ENCODE measurements at places on chromosomes 5 and 9. TPM values are rescaled to one million over a fixed set of nuclear protein-coding genes. Genes with fewer than 3 reads are reported as not detected.
A peak's percentile ranks its signal among the peaks of the same experiment; 100 is the strongest.

The TLX3 gene
- not detected for total RNA-seq

The CAPSL gene
- not detected for total RNA-seq

The LCN6 gene
- total RNA-seq: not detected

The POLR1E gene
- 13.6 TPM for total RNA-seq

The CAVIN4 gene
- 1.0 TPM for total RNA-seq

The MPDZ gene
- 43.3 TPM for total RNA-seq

The CLTB gene
- total RNA-seq: 139 TPM

The C9orf50 gene
- not detected for total RNA-seq

The LAMC3 gene
- 12.4 TPM for total RNA-seq

The NKD2 gene
- total RNA-seq: 2.0 TPM

The CNTFR gene
- 2.1 TPM for total RNA-seq

The CMYA5 gene
- total RNA-seq: 3.5 TPM

The KIF2A gene
- 60.5 TPM for total RNA-seq

GRCh38 chr9:105044518-105044917 is 116.6 kb upstream of the ABCA1 start:
- no peak for DNase-seq

DNA sequence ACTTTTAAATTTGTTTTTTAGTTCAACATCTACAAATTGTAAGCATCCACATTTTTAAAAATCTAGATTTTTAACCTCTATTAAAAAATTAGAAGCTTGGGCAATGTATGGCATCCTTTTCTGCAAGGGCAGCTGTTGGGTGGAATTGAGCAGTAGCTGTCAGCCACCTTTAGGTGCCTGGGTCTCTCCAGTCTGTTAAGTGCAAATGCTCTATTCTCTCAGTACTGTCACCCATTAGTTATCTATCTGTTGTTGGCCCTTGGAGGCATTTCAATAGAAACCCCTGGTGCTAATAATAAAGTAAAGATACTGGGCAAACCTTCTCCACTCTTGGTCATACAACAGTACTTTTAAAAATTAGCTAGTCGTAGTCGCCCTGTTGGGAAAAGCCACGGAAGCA is 63.6 kb downstream of the PIP5K1B start:
- DNase-seq: no peak

GRCh38 chr5:72166070-72166979 is 59.0 kb downstream of the MAP1B start:
- peak; percentile 58 for DNase-seq

- no peak for DNase-seq
These were observed 296.9 kb downstream of the TLE4 start for GRCh38 chr9:79868567-79869189.

- no peak for DNase-seq
These were observed 20.6 kb upstream of the HAND1 start for GRCh38 chr5:154498591-154498990.

DNA sequence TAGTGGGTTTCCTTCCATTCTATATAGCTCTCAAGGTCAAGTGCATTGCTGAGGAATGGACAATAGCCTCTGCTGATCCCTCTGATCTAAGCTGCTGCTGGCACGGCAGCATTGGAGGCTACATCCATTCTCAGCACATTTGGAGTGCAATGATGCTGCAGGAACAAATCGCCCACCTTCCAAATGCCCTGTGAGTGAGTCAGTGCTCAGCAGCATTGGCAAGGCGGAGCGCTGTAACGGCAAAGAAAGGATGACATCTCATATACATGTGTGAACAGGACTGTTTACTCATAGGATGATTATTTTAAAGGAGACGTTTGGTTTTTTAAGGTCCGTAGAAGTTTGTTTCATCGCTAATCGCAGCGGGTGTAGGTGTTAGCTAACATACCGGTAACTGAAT is 408.7 kb downstream of the ARHGEF28 start:
- DNase-seq: no peak

GRCh38 chr5:123422433-123423277 is 548 bp downstream of the CEP120 start:
- peak; percentile 20 for DNase-seq

GRCh38 chr5:72372331-72372730 is 52.2 kb downstream of the PTCD2 start:
- no peak for DNase-seq

- DNase-seq: no peak
These were observed 377.5 kb downstream of the MED10 start for GRCh38 chr5:6000867-6001266.

DNA sequence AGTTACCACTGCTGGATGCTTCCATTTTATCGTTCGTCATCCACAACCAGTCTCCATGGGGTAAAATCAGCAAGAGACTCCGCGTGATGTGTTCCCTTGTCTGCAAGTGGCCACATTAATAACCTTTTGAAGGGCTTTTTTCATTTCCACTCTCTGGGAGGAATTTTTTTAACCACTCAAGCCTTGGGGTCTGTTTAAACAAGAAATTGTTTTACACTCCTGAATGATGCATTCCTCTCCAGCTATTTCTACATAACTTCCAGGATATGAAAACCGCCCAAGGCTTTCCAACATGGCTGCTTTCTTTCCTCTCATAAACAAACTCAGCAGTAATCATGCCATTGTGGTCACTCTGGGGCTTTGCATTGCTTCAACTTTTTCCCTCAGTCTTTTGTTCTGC is 217.2 kb upstream of the DAPK1 start:
- DNase-seq: no peak

DNA sequence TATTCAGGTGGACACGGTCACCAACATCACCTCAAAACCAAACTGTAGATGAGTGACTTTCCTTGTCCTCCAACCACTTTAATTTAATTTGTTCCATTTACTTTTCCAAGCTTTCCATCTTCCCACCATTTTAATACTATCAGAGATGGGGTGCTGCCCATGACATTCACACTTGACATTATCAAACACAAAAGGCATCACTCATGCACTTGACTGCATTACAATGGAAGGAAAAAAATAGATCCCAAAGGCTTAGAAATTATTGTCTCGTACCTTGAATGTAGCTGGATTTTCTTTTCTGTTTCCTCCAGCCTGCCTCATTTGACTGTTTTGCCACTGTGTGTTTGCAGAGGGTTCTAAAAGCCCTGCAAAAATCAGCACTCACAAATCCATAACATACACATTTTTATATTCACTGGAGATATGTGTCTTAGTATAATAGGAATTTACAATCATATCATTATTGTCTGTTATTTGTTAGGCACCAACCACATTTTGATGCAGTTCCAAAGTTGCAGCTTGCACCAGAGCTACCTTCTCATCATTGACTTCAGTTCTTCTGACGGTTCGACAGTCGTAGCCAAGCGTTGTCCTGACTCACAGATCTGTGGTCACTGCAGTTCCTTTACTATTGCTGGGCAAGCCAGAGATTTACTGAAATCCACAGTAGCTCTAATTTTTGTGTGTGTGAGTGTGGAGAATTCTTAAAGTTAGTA is 712.3 kb upstream of the WWC1 start:
- no peak for DNase-seq

DNA sequence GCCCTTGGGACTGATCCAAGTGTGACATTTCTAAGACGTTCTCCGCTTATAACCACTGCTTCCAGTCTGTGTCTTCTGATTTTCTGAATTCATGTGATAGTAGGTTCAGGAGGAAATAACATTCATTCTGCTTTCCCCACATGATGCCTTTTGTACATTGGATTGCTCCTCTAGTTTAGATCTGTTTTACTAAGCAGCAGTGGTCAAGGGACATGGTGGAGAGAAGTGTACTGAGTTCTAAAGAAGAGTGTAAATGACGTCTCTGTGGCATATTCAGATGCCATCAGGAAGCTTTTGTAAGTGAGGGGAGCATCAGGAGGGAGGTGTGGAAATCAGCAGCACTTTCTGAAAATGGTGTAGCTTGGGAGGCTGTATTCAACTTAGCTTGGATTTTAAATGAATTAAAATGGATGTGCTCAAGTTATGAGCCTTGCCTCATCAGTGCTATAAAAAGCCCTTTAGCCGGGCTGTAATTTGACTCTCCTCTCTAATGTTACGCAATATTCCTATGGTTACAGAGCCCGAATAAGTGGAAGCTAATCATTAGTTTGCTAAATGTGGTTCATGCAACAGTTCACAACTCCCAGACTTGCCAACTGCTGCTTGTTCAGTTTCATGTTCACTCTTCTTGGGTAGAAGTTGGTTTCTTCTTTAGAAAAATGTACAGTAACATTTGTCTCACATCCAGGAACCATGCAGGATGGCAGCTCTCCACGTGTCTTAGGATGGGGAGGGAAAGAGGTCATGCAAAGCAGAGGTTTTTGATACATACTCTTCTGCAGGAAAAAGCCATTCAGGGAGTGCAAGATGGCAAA is 281.3 kb downstream of the ARHGAP26 start:
- peak; percentile 65 for DNase-seq

DNA sequence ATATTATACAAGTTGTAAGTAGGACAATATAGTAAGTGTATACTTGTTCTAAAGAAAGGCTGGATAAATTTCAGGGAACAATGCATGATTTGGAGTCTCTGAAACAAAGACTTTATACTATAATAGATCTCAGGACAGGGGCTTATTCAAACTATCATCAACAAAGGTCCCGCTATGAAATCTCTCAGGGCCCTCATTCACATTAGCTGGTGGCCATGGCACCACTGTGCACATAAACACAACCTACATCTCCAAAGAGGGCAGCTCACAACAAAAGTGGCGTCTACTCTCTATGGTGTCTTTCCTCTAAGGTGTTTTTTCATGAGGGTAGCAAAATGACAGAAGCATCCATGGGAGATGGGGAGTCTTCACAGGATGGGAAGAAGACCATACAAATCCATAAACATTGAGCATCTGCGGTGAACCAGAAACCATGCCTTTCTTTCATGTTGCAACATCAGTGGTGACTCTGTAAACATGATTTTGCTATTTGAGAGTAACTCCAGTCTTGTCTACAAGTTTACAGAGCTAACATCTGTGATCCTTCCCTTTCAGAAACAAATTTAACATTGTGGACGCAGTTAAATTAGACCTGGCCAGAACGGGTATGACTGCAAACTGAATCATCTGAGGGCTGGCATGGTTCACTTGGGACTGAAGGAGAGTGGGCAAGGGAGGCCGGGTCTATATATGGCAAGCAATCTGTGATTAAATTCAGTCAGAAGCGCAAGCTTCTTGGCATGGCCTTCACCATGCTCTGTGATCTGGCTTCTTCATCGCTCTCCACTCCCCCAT is 5.5 kb downstream of the TTLL11 start:
- DNase-seq: no peak

GRCh38 chr9:76605321-76605900 is 146.4 kb downstream of the GCNT1 start:
- DNase-seq: no peak
